Tongue (tissue), 3 donors: ENCODE measurements at places on chromosomes 3 and 15. TPM values are rescaled to one million over a fixed set of nuclear protein-coding genes. Genes with fewer than 3 reads are reported as not detected.

DNA sequence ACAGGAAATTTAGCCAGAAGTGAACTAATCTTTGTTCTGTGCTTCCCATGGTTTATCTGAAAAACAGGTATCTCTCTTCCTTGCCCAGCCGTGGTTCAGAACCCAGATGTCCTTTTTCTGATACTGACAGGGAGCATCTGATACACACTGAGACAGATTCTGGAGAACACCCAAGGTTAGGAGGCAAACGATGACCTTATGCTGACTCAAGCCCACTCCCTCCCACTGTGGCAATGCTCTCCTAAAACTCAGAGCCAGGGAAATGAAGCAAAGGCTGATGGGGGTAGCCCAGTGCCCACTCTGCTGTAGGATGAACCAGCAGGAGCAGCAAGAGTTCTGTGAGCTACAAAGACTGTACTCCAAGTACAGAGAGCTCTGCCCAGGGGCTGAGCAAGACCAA lies 225.1 kb downstream of the NTRK3 start:
- no peak for DNase-seq

The GOLGA8S gene
- 0.21 TPM for total RNA-seq

The SH2D7 gene
- total RNA-seq = not detected

The CD96 gene
- total RNA-seq = 0.10 TPM

- peak; percentile 17 for DNase-seq
These were observed 258.1 kb upstream of the ROPN1 start for GRCh38 chr3:124250053-124250452.

- no peak for DNase-seq
These were observed 49.2 kb upstream of the CCR2 start for GRCh38 chr3:46304739-46305138.

The FAM81A gene
- total RNA-seq = 3.0 TPM

DNA sequence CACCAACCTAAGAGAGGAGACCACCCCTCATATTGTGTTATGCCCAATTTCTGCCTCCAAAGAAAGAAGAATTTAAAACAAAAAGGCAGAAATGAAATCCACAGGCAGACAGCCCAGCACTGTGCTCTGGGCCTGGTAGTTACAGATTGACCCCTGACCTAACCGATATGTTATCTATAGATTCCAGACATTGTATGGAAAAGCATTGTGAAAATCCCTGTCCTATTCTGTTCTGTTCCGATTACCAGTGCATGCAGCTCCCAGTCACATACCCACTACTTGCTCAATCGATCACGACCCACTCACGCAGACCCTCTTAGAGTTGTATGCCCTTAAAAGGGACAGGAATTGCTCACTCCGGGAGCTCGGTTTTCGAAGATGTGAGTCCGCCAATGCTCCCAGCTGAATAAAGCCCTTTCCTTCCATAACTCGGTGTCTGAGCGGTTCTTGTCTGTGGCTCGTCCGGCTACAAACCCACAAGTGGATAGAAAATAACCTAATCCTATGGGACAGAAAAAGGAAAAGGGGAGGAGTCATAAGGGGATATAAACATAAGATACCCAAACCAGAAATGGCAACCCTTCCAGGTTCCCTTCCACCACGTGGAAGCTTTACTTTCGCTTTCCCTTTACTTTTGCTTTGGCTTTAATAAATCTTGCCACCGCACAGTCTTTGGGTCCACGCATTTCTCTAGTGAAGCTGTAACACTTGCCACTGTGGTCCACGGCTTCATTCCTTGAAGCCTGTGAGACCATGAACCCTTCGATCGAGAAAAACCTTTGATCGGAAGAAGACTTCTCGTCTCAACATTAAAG lies 1.7 kb upstream of the CFAP91 start:
- no peak for DNase-seq

The SLC12A8 gene
- 9.0 TPM for total RNA-seq

The CAMK2N2 gene
- total RNA-seq = not detected

The SERPINI2 gene
- 2.2 TPM for total RNA-seq

GRCh38 chr3:60603860-60604259 lies 647.4 kb downstream of the FHIT start:
- DNase-seq = no peak

- peak; percentile 64 for DNase-seq
These were observed 459.4 kb downstream of the GBE1 start for GRCh38 chr3:81302045-81302444.

DNA sequence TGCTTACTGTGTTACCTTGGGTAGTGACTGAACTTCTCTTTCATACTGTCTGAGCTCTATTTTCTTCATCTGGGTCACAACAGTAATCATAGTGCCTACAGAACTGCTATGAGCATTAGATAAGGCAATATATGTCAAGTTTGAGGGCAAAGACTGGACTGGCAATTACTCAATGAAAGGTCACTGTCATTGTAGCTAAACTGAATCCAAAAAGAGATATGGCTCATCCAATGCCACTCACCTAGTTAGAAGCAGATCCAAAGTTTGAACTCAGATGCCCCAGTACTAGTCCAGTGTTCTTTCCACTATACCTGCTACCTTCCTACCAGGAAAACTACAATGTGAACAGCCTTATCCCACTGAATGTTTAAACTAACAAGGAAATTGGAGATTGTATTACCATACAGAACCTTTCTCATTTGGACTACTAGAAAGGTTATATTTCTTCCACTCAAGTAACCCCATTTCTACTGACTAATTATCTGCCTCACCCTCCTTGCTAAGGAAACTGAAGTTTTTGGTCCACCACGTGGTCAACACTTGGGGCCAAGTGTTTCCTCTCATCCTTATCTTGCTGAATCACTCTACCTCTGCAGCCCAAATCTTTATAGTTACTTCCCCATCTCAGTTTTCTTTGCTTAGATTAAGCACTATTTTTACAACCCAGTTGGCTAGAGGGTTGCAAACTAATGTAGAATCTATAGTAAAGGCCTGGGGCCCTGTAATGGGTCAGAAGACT lies 202.3 kb upstream of the LPP start:
- no peak for DNase-seq

GRCh38 chr3:137071104-137071503 lies 113.3 kb downstream of the IL20RB start:
- no peak for DNase-seq

DNA sequence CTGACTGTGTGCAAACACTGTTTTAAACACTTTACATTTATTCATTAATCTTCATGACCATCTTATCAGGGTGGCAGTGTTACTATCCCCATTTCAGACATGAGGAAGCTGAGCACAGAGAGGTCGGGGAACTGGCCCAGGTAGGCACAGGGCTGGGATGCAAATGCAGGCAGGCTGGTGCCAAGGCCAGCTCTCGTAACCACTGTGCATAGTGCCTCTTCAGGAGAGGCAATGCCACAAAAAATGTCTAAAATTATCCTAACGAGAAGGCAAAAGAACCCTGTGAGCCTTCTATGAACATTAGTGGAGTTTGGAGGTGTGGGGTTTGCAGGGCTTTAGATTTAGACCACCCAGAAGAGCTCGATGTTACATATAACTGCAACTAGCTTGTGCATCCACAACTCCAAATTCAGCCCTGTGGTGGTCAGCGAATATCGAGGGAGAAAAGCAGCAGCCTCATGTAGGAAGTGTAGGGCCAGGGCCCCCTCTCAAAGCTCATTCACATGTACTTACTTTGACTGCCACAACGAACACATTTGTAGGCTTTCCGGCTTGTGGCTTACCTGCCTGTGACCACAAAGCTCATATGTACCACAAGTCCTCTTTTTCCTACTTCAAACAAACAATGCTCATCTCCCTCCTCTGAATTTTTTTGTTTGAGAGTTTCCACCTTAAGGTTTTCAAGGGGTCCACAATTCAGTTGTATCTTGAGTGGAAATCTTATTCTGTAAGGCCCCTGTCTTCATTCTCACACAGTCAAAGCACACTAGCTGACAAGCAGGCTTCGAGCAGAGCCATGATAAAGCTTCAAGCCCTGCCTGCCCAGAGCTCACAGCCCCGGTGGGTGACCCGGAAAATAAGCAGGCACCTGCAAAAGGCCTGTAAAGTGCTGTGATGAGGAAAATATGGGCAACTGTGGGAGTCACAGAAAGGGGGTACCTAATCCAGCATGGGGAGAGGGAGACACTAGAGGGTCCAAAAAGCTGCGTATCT lies 722.9 kb upstream of the CFAP20DC start:
- DNase-seq = no peak

DNA sequence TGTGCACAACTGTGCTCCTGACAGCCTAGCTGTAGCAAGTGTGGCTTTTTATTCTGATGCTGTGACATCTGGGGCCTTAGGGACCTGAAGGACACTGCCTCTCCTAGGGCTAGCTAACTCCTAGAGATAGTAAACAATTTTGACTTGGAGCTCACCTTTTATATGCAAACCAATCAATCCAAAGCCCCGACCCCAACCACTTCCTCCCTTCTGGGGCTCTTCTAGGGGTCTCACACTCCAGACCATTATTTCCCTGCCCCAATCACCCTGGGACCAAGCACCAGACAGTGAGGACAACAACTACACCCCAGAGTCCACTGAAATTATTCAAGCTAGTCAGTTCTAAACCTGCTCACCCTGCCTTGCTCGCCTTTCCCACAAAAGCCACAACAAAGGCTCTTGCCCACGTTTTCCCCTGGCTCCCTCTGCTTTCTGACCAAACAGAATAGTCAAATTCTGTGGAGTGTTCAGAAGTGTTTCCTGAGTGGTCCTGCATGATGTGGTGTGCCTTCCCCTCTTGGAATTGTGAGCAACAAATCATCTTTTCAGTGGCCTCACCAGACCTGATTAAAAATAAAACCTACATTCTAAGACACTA lies 84.2 kb upstream of the WNT5A start:
- no peak for DNase-seq

The CERS3 gene
- total RNA-seq = 8.9 TPM

The DPPA2 gene
- total RNA-seq = not detected

GRCh38 chr3:143644370-143645089 lies 203.7 kb downstream of the SLC9A9 start:
- peak; percentile 83 for DNase-seq

GRCh38 chr3:138785951-138786350 lies 48.8 kb downstream of the PIK3CB start:
- DNase-seq = no peak

- DNase-seq = no peak
These were observed 5.5 kb upstream of the C15orf40 start for GRCh38 chr15:83016906-83017305.

DNA sequence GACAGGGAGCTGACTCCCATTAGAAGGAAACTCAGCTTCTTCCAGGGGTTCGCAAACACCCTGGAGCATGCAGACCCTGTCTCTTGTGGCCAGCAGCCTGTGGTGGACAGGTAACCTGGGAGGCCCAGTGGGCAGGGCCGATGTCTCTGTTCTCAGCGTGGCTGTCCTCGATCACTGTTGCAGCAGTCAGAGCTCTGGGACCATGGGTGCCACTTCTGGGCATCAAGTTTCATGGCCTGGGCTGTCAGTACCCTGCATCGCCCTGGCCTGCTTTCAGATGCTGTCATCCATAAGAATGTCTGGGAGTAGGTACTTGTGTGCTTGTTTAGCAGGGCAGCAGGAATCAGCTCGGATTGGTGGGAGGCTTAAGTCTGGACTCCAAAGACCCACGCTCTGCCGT lies 54.4 kb downstream of the SLC6A6 start:
- DNase-seq = no peak

DNA sequence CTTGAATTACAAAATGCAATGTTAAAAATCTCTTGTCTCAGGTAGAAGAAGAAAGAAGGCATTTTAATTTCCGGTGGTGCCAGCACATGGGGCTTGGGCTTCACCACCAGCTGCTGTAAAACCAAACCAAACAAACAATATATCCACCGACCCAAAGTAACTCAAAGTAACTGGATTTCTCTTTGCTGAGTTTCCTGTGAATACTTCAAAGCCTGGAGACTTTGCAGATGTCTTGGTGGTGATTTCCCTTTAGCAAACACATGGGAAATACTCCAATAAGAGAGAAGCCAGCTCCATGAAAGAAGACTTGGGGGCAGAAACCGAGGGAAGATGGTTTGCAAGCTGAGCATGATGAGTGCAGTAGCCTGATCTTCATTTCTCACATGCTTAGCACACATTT lies 62.6 kb downstream of the EIF4E3 start:
- peak; percentile 64 for DNase-seq

The ARPIN gene
- total RNA-seq = 23.2 TPM

DNA sequence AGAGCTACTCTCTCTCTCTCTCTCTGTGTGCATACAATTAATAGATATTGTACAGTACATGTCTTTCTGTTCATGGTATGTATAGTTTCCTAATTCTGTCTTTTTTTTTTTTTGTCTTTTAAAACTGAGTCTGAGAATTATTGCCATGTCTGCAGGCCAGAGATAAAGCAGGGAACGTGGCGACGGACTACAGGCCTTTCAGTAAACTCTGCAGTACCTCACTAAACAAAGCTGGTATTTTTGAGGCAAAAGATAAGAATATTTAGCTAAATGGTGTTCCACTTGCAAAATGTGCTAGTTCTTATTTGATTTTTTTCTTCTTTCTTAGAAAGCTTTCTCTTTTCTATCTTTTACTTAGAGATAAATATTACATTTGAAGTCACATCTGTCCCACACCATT lies 44.0 kb upstream of the EHHADH start:
- no peak for DNase-seq

DNA sequence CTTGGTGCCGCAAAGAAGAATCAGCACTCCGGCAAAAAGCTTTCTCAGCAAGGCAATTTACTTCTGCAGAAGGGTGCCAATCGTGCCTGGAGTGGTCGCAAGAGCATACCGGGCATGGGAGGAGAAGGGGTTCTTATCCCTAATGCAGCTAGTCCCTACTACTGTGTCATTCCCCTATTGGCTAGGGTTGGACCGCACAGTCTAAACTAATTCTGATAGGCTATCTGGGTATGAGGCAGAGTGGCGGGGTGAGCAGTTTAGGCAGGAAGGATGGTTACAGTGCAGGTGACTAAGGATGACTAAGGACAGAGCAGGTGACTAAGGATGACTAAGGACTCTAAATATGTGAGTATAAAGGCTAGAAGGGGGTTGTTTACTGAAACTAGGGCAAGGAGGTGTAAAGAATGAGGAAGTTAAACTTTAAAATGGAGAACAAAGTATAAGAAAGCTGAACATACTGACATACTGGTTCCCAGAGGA lies 52.9 kb downstream of the PGBD4 start:
- no peak for DNase-seq

- DNase-seq = no peak
These were observed 236.6 kb upstream of the CTDSPL start for GRCh38 chr3:37625051-37625450.

DNA sequence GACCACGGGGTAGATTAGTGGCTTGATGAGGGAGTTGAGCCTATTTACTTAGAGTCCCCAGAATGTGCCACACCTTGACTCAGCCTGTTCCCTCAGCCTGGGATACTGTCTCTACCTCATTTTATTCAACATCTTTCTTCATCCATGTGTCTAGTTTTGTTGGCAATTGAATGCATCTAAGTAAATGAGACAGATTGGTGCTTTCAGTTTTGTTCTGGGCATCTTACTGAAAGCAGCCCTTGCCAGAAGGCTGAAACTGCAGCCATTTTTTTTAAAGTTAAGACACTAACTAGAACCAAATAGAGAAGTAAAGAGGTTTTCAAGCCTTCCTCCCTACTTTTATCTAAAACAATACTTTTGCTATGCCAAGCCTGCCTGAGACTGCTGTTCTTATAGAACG lies 246.8 kb downstream of the SLCO3A1 start:
- no peak for DNase-seq

GRCh38 chr3:61832375-61833229 lies 271.2 kb downstream of the PTPRG start:
- DNase-seq = no peak
